ENCODE measurements at places on chromosomes 5 and 9.
A peak's percentile ranks its signal among the peaks of the same experiment; 100 is the strongest.

- DNase-seq: no peak
Measured at GRCh38 chr9:36132086-36132485, 4.4 kb upstream of the GLIPR2 start.

DNA sequence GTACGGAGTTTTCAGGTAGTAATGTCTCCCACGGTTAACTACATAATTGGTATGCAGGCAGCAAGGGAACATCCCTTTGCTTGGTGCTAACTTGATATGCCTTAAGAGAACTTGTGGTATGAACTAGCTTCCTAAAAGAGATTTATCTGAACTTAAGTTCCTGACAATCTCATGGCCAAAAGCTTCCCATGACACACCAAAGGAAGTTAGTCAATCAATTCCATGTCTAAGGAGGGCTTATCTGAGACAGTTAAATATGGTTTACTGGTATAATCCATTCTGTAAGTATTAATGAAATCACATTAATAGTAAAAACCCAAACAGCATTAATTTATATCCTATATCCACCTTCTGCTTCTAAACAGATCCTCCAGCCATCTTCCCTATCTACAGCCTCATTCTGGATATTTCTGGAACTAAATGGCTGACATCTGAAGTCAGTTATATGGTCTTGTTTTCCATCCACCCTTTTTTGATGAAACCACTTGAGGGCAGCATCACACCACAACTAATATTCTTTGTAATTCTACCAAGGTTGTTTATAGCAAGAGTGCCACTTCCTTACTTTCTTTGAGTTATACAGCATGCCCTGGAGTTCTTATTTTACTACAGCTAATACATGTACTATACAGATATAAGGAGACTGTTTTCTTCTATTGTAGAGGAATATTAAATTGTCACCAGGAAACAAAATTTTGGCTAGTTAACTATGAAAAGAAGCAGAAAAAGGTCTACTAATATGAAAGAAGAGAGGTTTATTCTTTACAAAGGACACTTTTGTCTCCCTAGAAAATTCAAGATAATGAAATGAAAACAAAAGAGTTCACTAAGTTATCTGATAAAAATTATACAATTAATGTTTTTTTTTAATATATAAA is 34.7 kb downstream of the SHOC1 start:
- DNase-seq: peak; percentile 47

GRCh38 chr9:19935422-19935821 is 146.6 kb upstream of the SLC24A2 start:
- DNase-seq: no peak

DNA sequence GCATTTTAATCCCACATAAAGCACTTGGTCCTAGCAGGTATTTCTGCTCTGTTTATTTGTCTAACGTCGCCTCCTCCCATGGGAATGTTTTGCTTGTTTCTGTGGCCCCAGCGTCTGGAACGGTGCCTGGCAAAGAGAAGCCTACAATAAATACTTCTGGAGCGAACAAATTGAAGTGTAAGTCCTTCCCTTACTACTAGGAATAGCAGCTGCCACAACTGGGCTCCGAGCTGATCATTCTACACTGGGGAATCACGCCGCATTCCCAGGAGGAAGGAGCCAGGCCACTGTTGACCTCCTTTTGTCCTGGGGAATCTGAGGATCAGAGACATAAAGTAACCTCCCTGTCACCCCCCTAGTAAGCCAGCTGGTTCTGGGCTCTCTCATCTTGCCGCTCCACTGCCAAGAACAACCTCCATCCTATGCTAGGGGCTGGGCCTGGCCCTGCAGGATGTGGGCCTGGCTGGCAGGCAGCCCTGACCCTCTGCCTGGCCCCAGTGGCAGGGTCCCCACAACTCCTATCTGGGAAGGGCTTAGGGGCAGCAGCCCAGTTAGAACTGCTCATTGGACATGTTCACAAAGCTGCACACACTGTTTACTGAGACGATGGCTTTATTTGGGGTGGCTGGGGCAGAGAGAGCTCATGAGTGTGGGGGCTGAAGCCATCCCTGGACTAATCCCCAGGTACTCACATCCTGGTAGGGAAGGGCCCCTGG is 82.8 kb downstream of the GTF3C4 start:
- DNase-seq: no peak

DNA sequence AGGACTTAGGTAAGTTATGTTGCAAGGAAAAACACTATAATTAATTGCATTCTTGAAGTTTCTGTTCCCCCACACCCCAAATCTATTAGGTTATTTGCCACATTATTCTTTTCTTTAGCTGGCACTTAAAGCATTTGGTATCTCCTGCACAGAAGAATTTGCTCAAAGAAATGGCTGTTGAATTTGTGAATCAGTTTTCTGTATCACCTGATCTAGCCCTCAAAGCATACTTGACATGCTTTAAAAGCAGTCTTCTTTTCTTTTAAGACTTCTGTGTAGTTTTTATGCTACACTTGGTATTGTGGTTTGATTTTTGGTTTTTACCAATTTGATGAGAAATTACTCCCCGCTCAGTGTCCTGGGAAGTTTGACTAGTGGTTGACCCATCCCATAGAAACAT is 69.1 kb downstream of the RIC1 start:
- no peak for DNase-seq

GRCh38 chr5:16866273-16866672 is 69.8 kb downstream of the MYO10 start:
- no peak for DNase-seq

DNA sequence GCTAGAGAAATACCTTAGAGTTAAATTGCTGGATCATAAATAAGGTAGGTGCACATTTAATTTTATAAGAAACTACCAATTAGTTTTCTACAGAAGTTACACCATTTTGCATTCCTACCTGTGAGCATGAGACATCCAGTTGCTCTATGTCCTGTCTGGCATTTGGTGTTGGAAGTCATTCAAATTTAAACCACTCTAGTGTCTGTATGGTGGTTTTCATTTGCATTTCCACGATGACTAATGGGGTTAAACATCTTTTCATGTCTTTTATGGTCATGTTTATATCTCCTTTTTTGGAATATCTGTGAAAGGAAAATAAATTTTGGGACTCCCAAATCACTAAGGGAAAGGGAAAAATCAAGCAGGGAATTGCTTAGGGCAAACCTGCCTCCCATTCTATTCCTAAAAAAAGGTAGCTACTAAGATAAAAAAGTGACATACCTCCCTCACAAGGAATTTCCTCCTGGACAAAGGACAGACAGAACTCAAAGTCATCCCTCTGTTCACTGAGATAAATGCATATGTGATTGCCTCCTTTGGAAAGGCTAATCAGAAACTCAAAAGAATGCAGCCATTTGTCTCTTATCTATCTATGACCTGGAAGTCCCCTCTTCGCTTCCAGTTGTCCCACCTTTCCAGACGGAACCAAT is 31.6 kb upstream of the ADCY2 start:
- DNase-seq: no peak

DNA sequence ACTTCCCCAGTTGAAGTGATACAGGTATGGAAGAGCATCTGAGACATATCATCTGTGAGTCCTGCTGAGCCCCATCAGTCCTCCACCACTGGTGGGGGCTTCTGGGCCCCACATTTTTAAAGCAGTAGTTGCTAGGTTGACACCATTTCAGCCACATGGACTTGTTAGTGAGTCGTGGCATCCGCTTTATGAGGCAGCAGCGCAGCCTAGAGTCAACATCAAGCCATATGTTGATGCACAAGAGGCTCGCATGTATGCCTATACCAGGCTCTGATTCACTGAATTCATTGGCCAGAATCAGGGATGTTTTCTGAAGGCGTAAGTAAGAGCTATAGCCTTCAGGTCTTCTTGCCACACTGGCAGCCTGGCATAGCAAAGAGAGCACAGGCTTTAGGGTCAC is 26.8 kb downstream of the ZNF346 start:
- no peak for DNase-seq

GRCh38 chr9:130445268-130445983 is 665 bp downstream of the ASS1 start:
- DNase-seq: no peak

- no peak for DNase-seq
Measured at GRCh38 chr5:61738446-61738845, 406.4 kb downstream of the ZSWIM6 start.

DNA sequence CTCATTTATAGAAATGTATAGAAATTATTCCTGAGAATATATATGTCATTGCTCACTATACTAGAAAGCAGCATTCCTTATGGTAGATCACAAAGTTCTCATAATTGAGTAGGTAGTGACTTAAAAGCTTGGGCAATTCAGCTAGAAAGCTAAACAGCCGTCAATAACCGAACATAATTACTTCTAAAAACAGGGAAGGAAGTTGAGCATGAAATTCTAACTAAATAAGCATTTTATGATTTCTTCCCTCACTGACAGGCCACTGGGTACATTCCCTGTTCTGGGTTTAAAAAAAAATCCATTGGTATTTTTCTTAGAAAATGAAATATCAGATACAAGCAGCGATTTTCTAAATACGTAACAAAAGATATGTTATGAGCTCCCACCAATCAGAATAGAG is 91.1 kb upstream of the DAB2 start:
- no peak for DNase-seq

GRCh38 chr9:105405514-105406131 is 42.2 kb upstream of the FSD1L start:
- peak; percentile 47 for DNase-seq

GRCh38 chr9:99623780-99624364 is 197.8 kb upstream of the NR4A3 start:
- DNase-seq: no peak

- no peak for DNase-seq
Measured at GRCh38 chr5:156188016-156188415, 138.9 kb upstream of the SGCD start.

GRCh38 chr5:52119768-52120167 is 667.9 kb upstream of the ITGA1 start:
- DNase-seq: no peak

- DNase-seq: no peak
Measured at GRCh38 chr5:97752871-97753270, 569.8 kb upstream of the RIOK2 start.

DNA sequence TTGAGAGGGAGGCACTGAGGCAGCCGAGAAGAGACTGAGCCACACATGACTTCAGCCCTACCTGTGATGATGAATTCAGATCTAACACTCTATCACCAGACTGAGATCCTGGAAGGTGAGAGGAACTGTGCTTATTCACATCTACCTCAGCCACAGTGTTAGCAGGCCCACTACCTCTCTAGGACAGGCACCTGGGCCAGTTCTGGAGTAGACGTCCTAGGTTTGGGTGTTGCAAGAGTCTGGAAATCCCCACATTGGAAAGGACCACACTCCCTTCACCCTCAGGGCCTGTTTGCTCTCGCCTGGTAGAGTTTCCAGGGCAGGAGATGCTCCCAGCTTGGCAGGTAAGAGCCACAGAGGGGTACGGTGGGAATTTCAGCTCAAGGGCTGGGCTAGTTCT is 113.8 kb upstream of the CCL21 start:
- DNase-seq: no peak

DNA sequence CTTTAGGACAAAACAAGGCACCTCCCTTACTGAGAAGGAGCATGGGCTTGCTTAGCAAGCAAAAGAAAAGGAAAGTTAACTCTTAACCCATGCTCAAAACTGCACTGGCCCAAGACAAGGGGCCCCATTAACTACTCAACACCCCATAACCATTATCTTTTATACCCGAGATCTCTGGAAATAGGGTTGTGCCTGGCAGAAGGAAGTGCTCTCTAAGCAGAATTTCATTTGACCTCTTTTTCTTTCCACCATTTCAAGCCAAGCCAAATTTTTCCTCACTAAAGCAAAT is 167.2 kb downstream of the RASEF start:
- DNase-seq: no peak

DNA sequence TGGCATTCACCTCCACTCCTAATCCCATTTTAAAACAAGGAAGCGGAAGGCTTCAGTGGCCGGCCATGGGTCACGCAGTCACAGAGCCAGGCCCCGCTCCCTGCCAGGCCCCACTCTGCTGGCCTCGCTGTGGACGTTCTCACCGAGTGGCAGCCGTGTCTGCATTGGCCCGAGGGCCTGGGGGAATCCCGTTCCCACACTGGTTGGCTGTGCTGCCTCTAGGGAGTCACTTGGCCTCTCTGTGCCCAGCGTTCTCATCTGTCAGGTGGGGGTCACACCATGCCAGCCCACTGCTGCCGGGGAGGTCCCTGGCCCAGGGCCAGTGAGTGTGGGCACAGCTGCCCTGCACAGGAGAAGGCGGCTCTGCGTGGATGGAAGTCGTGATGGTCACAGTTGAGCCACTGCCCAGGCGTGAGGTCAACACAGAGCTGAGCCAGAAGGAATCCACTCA is 13.4 kb upstream of the SLC9A3 start:
- no peak for DNase-seq

GRCh38 chr5:120509053-120509452 is 45.0 kb downstream of the PRR16 start:
- no peak for DNase-seq

DNA sequence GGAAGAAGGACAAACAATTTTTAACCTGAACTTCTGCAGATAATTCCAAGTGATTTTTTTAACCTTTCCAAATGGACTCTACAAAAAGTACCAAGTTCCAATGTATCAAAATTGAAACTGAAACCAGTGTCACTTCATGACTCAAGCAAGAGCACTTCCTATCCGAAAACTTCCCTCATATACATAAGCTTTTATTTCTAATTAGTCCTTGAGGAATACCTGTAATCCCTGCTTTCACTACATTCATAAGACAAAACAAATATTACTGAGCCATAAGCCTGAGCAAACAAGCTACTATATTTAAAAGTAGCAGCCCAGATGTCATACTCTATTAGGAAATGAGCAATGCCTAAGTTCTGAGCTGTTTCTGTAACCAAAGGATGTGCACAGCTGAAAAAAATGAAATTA is 224.4 kb downstream of the EBF1 start:
- no peak for DNase-seq

- DNase-seq: no peak
Measured at GRCh38 chr9:131379056-131379455, 14.8 kb upstream of the PRRC2B start.

DNA sequence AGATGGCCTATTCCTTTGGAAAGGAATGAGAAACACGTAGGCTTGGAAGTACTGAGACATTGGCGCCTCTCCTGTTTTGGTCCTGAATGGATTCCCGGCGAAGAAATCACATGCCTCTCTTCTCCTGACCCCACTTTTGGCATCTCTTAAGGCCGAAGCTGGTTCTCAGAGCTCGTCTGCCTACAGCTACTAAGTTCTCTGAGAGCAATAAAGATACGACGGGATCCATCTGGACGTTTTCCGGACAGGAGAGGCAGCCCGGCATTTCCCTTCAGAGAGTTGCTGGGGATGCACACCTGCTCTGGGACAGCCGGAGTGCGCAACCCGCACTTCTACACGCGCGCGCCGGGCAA is 336.8 kb upstream of the PUM3 start:
- DNase-seq: no peak

- no peak for DNase-seq
Measured at GRCh38 chr9:34665067-34665380, 2.6 kb upstream of the CCL27 start.

GRCh38 chr9:93236541-93237206 is 52.7 kb downstream of the WNK2 start:
- DNase-seq: no peak
